Myocyte (in vitro differentiated cells): ENCODE measurements at places on chromosomes 3 and 15. TPM values are rescaled to one million over a fixed set of nuclear protein-coding genes. Genes with fewer than 3 reads are reported as not detected.

DNA sequence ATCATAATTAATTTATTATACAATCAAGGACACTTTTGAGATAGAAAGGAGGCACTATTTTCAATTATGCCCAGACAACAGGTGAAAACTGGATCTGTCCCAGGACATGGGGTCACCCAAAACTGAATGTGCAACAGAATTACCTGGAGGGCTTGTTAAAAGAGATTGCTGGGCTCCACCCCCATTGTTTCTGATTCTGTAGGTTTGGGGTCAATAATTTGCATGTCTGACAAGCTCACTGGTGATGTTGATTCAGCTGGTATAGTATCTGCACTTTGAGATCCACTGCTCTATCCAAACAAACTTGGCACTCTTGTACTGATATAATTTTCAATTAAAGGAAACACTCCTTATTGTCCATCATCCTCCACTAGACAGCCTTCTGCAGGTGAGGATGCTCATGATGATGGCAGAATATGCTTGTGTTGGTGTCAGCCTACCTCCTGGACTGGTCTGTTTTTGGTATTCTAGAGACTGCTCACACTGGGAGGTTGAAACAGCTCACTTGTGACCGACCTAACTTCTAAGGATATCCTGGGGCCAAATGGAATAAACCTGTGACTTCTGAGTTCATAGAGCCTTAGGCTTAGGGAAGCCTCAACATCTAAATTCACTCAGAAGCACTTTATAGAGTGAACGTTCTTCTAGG lies 2.2 kb downstream of the P2RY14 start:
- no peak for DNase-seq

- no peak for DNase-seq
Observed at GRCh38 chr3:16817197-16817596, 67.6 kb upstream of the PLCL2 start.

DNA sequence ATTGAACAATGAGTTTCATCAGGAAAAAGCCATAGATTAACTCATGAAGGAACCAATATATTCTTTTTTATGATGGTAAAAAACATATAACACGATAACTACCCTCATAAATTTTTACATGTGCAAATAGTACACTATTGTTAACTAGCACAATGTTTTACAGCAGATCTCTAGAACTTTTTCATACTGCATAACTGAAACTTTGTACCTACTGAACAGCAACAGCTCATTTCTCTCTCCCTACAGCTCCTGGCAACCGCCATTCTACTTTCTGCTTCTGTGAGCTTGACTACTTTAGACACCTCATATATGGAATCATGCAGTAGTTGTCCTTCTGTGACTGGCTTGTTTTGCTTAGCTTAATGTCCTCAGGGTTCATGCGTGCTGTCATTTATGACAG lies 235.4 kb downstream of the NFKBIZ start:
- no peak for DNase-seq

GRCh38 chr3:10997196-10997595 lies 4.6 kb downstream of the SLC6A1 start:
- DNase-seq, result no peak

RHOV gene
- 0.10 TPM in 1 of 2 replicates, not detected in the other for total RNA-seq

- no peak for DNase-seq
Observed at GRCh38 chr3:161316006-161316689, 55.2 kb downstream of the SPTSSB start.

HDC gene
- not detected in 2 replicates for total RNA-seq

GRCh38 chr15:27234593-27234992 lies 263.6 kb downstream of the GABRG3 start:
- DNase-seq, result no peak

DNA sequence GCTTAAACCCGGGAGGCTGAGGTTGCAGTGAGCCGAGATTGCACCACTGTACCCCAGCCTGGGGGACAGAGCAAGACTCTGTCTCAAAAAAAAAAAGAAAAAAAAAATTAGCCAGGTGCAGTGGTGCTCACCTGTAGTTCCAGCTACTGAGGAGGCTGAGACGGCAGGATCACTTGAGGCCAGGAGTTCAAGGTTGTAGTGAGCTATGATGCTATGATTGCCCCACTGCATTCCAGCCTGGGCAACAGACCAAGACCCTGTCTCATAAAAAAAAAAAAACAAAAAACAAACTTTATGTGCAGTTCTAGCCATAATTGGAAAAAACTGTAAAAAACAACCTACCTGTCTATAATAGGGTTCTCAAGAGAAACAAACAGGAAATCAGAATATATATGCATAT lies 39.9 kb upstream of the IGF2BP2 start:
- no peak for DNase-seq

- no peak for DNase-seq
Observed at GRCh38 chr3:39372833-39373232, 10.3 kb upstream of the SLC25A38 start.

DNA sequence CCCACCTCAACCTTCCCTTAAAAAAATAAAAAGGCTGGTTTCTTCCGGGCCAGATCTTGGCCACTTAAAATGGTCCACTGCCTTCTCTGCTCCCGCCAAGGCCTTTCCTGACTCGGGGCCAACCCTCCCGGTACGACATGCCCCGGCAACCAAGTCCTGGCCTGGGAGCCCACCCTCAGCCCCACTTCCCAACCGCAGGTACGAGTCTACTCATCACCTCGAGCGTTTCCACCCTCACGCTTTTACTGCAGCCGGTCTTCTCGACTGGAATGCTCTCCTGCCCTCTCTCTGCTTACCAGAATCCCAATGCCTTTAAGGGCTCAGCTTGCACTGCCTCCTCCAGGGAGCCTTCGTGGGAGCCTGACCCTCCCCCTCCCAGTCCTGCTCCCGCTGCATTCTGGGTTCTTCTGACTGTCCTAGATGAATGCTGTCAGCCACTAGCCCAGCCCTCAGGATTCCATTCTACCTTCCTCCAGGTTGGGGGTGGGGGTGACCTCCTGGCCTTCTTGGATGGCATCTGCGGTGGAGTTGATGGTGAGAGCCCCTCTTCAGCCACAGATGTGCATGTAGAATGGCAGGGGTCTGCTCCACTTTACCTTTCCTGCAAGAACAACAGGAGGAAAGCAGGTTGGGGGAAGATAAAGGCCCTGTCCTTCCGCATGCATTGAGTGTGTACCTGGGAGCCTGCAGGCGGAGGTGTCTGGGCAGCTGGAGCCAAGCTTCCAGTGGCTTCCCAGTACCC lies 1.1 kb upstream of the CSRNP1 start:
- DNase-seq, result no peak

CHD2 gene
- 47.7 and 52.4 TPM in 2 replicates for total RNA-seq

A4GNT gene
- not detected in 2 replicates for total RNA-seq

DNA sequence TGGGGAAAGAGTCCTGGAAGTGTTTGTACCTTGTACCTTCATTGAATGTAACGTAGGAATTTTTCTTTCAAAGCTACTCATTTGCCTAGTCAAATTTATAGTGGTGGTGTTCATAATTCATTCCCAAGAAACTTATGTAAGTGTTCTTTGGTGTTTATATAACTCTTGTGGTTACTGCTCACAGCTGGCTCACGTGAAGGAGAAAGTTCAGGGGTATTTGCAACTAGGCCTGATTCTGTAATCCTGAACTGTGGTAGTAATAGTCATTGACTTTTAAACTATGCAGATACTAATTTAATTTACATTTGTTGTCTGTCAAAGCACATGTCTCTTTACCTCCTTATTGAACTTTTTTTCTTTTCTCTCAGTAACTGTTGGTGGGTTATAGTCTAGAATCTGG lies 50.5 kb upstream of the TEX264 start:
- peak; percentile 20 for DNase-seq

DNA sequence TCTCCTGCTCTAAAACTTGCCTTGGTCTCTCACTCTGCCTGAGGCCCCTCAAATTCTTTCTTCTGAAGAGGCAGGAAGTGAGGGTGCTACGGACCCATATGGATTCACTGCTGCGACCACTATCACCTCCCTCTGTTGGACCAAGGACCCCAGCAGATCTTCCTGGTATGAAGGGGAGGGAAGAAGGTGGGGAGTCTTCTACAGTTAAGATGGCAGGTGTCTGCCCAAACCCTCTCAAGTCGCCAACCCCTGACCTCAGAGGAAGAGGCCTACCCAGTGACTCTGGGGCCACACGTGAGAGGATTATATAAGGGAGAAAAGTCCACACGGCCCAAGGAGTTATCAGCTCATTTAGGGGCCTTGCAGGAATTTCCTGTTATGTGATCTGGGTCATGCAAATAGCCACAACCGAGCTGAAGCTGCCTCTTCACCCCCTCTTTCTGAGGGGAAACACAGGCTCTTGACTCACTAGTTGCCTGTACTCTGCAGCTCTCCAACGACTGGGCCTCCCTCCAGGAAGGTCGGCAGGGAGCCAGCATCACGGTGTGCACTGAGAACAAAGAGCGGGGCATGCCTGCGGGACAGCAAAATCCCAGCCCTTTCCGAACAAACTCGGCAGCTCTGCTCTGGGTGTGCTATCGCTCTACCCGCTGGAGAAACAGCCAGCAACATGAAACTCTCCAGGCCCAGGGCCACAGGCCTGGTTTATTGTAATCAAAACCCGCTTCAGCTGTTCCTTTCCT lies 116.0 kb downstream of the XXYLT1 start:
- peak; percentile 86 for DNase-seq
